ENCODE measurements at places on chromosomes 4 and X. TPM values are rescaled to one million over a fixed set of nuclear protein-coding genes. Genes with fewer than 3 reads are reported as not detected.
A peak's percentile ranks its signal among the peaks of the same experiment; 100 is the strongest.

Gene TMEM156
- 0.26 TPM for total RNA-seq

GRCh38 chrX:44795945-44796450 lies 47.8 kb upstream of the DUSP21 start:
- no peak for DNase-seq

DNA sequence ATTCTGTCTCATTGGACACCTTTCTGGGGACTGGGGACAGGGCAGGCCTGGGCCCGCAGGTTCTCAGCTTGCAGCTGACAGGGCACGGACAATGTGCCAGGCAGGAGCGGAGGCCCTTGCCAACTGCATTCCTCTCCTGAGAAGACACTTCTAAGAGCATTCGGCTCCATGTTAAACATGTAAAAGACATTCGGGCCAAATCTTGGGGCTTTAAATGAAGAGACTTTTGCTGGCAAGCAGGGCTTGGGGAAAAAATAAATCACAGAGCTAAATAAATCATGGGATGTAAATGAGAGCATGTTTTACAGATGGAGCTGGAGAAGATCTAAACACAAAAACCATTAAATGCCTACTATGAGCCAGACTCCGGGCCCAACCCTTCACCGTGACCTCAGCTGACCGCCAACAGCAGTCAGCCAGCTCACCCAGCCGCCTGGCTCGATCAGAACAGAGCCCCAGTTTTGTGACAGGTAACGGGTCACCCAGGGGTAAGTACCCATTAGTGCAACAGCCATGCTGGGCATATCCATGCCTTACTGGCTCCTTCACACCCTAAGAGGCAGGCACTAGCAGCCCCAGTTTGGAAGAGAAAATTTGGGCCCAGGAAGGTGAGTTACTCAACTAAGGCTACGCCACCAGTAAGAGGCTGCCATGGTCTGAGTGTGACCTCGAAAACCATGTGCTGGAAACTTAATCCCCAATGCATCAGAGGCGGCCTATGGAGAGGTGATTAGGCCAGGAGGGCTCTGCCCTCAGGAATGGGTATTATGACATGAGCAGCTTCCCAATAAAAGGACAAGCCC lies 14.7 kb downstream of the WDR1 start:
- DNase-seq: no peak

- DNase-seq: no peak
These were observed 161.1 kb upstream of the NDST4 start for GRCh38 chr4:115274545-115274944.

GRCh38 chrX:46165411-46165810 lies 379.8 kb downstream of the ZNF674 start:
- peak; percentile 90 for DNase-seq

DNA sequence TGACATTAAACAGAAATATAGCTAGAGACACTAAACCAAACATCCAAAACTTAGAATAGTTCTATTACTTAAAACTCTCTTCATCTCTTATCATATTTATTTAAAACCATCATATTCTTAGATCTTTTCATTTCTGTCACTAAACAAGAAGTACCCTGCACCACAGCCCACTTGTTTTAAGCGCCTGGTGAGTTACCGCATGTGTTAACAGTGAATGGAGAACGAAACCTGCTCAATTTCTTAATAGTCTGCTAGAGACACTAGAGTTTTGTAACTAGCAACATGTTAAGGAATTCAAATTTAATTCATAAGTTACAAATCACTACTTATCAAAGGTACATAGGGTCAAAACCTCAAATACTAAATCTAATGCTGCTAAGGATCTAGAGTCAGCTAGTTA lies 111.5 kb downstream of the FBXW7 start:
- DNase-seq: no peak

Gene CENPVL2
- total RNA-seq: not detected

DNA sequence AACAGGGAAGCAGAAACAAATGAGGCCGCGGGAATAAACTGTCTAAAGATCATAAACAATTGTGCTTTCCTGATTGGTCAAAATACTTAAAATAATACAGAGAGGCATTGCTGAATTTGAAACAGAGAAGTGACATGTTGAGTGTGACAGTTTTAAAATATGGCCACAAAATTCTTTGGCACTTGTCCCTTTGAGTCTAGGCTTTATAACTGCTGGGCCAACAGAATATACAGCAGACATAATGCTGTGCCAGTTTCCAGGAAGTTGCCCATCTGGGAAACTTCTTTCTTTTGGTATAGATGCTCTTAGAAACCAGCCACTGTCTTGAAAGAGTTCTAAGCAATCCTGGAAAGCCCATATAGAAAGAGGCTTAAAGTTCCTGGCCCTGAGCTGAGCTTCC lies 668.4 kb downstream of the CENPC start:
- DNase-seq: no peak

- DNase-seq: no peak
These were observed 55.6 kb upstream of the STS start for GRCh38 chrX:7091923-7092322.

Gene CFP
- total RNA-seq: 0.17 TPM

Data from fibroblast of lung (primary cell).